Suprapubic skin (tissue), 4 donors: ENCODE measurements at places on chromosomes 2 and 18. TPM values are rescaled to one million over a fixed set of nuclear protein-coding genes. Genes with fewer than 3 reads are reported as not detected.
A peak's percentile ranks its signal among the peaks of the same experiment; 100 is the strongest.

DNA sequence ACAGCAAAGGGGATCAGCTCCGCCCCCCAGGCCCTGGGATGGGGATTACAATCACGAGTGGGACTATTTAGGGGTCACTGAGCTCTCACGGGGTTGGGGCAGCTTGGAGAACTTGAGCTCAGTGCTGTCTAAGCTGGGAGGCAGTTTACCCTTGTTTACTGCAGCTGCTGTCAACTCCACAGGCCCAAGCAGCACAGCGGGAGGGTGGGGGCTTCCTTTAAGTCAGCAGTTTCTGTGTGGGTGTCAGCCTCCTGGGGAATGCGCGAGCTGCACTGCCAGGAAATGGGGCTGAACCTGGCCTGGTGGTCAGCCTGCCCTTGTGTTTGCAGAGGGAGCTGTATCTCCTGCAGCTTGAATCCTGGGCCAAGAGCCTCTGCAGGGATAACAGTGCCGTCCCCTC, 29.8 kb downstream of the TOGARAM2 start:
- DNase-seq: no peak

DNA sequence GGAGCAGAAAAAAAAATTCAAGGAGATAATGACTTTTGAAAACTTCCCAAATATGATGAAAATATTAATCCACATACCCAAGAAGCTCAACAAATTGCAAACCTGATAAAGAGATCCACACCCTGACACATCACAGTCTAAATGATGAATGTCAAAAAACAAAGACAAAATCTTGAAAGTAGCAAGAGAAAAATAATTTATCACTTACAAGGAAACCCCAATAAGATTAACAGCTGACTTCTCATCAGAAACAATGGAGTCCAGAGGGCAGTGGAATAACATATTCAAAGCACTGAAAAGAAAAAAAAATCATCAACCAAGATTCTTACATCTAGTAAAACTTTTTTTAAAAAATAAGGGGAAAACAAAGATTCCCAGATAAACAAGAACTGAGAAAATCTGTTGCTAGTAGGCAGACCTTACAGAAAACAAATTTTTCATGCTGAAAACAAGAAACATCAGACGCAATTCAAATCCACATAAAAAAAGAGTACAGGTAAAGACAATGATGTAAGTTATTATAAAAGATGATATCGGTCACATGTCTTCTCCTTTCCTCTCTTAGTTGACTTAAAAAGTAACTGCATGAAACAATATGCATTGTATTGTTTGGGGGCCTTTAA, 21.3 kb downstream of the SLC66A2 start:
- no peak for DNase-seq

GRCh38 chr2:39059366-39059952, 61.4 kb downstream of the SOS1 start:
- DNase-seq: no peak

Gene XDH
- 1.7 TPM for total RNA-seq

Gene FSIP2
- 2.3 TPM for total RNA-seq

Gene PDE11A
- total RNA-seq: 0.42 TPM

Gene STRADB
- total RNA-seq: 11.6 TPM

DNA sequence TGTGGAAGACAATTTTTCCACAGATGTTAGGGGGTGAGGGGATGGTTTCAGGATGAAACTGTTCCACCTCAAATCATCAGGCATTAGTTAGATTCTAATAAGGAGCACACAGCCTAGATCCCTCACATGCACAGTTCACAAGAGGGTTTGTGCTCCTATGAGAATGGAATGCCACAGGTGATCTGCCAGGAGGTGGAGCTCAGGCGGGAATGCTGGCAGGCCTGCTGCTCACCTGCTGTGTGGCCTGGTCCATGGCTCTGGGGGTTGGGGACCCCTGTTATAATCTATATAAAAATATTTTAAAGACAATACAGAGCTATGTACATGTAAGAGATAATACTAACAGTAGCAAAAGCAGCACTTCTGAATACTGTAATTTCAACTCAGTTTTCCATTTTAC, 19.2 kb downstream of the CWC22 start:
- no peak for DNase-seq

DNA sequence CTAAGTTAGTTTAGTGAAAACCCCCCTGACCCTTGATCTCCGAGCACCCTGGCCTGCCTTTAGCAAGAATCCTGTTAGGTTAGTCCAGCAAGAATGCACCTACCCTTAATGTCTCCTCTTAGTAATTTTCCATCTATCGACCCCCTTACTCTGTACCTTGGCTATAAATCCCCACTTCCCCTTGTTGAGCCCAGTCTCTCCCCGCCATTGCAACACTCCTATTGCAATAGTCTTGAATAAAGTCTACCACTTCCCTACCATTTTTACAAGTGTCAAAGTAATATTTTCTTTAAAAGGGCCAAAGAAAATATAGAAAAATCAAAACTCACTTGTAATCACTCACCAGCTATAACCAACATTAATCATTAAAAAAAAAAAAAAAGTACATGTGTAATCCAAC, 4.2 kb upstream of the ZBTB7C start:
- DNase-seq: no peak

GRCh38 chr2:168434146-168434545, 21.9 kb upstream of the CERS6 start:
- DNase-seq: no peak

Gene OR6B2
- not detected for total RNA-seq

- peak; percentile 82 for DNase-seq
These were observed 633 bp downstream of the NABP1 start for GRCh38 chr2:191678437-191679100.

Gene LIPG
- total RNA-seq: 6.9 TPM

DNA sequence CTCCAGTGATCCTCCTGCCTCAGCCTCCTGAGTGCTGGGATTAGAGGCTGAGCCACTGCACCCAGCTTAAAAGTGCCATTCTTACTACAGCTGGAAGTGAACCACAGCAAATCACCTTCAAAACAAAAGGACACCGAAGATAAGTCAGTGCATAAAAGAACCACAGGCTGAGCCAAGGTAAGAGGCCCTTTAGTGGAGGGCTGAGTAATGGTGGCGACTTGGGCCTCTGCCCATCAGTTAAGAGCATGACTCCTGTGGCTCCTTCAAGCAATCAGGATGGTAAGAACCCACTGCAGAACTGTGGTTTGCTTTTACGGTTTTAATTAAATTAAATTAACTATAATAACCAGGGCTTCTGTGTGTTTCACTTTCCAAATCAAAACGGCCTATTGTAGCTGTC, 75.1 kb downstream of the CTAGE1 start:
- no peak for DNase-seq

DNA sequence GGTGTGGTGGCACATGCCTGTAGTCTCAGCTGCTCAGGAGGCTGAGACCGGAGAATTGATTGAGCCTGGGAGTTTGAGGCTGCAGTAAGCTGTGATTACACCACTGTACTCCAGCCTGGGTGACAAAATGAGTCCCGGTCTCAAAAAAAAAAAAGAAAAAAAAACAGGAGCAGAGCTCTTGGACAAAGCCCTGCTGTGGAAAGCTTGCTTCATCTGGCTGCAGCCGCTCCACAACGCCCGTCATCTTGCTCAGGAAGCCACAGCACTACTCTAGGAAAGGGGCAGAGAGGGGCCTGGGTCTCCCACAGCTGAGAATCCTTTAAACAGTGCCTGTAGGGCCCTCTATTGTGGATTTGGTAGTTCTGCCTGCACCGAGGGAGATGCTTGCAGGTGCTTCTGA, 11.0 kb downstream of the ATG4B start:
- no peak for DNase-seq

DNA sequence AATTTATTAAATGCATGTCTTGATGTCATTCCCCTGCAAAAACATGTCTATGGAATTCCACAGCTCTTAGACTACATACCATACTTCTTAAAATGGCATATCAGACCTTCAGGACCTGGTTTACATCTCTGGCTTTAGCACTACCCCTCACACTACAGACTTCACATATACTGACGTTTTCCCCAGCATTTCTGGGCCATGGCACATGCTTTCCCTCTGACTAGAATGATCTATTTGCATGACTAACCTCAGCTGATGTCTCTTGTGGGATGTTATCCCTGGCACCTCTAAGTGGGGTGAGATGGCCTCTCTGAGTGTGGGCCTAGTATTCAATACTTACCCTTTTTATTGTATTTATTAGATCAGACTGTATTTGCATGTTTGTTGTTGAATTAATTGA, 381.6 kb downstream of the ERBB4 start:
- no peak for DNase-seq

GRCh38 chr2:235055891-235056516, 104.2 kb downstream of the SH3BP4 start:
- DNase-seq: no peak

- no peak for DNase-seq
These were observed 718.2 kb upstream of the SOX11 start for GRCh38 chr2:4973973-4974372.

GRCh38 chr18:8787794-8788193, 82.4 kb downstream of the MTCL1 start:
- no peak for DNase-seq

DNA sequence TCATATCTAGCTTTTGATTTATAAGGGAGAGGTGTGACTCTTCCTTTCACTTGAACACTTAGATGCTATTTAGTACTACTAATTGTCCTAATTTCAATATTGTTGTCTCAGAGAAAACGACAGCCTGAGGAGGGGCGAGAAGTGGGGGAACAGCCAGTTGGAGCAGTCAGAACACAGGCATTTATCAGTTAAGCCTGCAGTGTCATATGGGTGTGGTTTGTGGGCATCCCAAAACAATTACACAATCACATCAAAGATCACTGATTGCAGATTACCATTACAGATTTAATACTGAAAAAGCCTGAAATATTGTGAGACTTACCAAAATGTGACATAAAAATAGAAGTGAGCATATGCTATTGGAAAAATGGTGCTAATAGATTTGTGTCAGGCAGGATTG, 15.8 kb downstream of the TMEM131 start:
- no peak for DNase-seq

Gene TSGA10
- total RNA-seq: 7.6 TPM

Gene HOXD8
- 6.0 TPM for total RNA-seq

DNA sequence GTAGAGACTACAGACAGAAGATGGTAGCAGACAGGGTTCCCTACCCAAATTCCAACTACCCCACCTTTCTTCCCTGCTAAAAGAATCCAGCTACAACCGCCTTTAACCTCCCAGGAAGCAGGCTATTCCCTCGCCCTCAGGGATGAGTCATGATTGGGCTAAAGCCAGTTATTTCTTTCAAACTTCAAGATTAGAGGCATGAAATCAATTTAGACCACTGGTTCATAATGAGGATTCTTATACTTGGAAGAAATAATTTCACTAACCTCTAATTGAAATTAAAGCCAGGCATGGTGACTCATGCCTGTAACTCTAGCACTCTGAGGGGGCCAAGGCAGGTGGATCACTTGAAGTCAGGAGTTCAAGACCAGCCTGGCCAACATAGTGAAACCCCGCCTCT, 20.0 kb downstream of the TRIP12 start:
- DNase-seq: no peak

DNA sequence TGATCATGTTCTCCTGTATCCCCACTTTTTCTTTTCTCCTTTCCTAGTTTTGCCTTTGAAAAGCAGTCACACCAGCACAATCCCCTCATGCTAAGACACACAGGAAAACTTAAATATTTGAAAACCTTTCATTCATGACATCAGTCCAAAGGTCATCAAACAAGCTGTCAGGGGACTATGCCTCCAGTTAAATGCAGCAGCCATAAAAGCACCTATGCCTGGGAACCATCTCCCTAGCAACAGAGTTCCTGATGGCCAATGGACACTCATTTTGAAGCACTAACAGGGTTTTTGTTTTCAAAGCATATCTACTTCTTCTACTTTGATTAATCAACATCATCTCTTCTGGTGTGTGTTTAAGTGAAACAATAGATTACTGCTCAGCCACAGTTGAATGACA, 286.4 kb upstream of the PARD3B start:
- DNase-seq: no peak

DNA sequence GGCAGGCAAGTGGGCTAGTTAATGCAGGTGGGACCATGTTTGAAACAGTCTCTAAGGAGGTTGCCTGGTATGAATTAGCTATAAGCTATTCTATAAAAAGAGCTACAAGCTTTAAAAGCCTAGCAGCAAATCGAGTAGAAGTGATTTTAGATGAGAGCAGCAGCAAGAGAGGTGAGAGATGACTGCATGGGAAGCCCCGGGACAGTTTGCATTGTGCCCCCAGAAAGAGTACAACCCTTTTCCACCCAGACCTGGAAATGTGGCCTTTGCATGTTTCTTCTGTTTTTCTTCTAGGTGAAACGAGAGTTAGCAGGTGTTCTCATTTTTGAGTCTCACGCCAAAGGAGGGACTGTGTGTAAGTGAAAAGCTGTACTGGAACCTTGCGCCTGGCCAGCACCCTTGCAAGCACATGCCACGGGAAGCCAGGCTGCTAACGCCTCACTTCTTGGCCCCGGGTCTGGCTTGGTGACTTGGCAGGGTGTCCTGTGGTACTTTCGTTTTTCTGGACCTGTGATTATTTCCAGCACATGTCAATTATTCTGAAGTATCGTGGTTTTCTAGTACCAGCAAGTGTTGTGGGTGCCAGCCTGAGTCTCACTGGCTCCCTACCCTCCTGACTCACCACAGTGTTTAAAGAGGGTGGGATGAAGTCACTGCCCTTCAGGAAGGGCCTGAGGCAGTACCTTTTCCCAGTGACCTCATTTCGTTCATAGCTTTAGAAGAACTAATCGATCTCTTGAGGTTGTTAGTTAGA, 90.3 kb upstream of the MAP3K20 start:
- no peak for DNase-seq

Gene STK11IP
- total RNA-seq: 32.4 TPM

Gene CDCA7
- total RNA-seq: 13.1 TPM

- DNase-seq: no peak
These were observed 97.2 kb downstream of the PIK3C3 start for GRCh38 chr18:42052122-42052708.

DNA sequence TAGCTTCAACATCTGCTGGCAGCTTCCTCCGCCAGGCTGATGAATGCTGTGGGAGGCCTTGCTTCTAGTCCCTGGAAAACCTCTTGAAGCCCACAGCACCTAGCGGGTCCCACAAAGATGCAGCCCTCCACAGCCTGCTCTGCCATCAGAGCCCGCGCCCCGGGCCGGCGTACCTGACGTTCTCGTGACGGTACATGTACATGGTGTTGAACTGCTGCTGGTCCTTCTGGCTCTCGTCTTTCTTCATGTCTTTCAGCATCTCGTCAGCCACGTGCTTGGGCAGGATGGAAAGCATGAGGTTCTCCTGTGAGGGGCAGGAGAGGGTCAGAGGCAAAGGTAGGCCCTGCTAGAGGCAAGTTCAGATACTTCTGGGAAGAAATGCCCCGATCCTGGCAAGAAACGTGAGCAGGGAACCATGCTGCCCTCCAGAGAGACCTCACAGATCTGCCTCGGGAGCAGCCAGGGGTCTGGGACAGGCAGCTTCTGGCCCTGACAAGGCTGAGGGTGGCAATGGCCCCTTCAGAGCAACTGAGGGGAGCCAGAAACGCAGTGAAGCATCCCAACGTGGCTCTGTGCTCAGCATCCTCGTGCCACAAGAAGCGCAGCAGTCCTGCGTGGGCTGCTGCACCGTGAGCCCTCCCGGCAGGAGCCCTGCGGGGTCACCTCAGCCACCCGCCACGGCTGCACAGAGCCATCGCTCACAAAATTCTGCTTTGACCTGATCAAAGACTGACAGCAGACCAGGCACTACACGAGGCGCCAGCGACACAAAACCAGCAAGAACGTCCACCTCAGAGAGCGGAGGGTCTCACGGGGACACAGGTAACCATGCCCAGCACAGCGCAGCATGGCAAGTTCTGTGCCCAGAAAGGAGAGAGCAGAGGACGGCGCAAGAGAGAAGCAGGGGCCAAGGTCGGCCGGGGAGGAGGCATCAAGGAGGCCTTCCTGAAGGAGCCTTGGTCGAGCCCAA, 49.1 kb downstream of the CENPO start:
- DNase-seq: no peak
